Inflammatory macrophage treated with lipopolysaccharide for 4 hours (primary cell): ENCODE measurements at places on chromosomes 16 and 17.

- no peak for DNase-seq
Measured at GRCh38 chr16:19356024-19356952, 61.4 kb upstream of the TMC5 start.

DNA sequence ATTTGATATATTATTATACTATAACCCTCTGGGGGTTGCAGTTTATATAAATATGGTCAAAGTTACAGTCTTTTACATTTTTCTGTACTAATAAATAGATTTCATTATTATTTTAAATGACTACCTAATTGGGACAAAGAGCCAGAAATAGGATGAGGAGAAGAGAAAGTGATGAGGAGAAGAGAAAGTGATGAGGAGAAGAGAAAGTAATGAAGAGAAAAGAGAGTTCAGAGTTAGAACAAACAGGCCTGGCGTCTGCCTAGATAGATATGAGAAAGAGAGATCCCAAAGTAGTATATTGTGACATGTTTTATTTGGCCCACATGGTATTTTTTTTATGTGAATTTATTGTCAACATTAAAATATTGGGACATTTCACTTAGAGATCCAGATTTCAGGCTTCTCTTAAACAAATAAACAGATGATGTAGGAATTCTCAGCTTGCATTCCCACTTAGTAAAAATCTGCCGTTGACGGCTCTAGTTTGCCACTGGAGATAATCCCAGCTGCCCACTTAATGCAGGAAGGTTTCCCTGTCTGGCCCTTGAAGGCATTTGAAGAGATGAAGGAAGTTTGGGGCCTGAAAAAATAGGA is 210.7 kb downstream of the STX8 start:
- DNase-seq, result no peak

GRCh38 chr16:23566724-23567123 is 9.2 kb downstream of the UBFD1 start:
- no peak for DNase-seq

- DNase-seq, result no peak
Measured at GRCh38 chr16:77322757-77323156, 112.1 kb downstream of the ADAMTS18 start.

- DNase-seq, result no peak
Measured at GRCh38 chr16:10558305-10558704, 22.1 kb downstream of the EMP2 start.

- no peak for DNase-seq
Measured at GRCh38 chr17:39662551-39663339, 2.4 kb upstream of the TCAP start.

GRCh38 chr17:74049167-74049966 is 154.1 kb upstream of the RPL38 start:
- DNase-seq, result no peak

DNA sequence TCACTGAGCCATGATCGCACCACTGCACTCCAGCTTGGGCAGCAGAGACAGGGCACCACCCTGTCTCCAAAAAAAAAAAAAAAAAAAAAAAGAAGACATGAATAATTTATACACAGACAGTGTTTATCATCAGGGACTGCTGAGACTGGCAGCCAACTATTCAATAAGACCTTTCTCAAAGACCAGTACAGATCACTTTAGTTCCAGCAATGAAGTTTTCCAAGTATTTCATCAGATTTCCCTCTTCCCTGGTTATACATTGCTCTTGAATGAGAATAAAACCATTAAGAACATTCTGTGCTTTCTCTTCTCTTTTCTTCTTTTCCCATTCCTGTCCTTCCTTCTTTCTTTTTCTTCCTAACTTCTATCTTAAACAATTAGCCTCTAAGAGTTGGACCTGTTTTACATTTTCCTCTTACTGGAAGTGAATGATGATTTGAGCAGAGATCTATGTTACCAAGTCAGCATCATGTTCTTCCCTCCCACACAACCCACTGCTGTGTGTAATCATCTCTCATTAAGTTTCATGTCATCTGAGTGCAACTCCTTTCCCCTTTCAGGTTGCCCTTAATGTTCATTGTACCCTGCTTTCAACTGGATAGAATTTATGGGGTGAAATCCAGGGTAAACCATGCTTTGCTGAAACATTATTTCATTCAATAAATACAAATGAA is 35.9 kb upstream of the SMIM36 start:
- DNase-seq, result peak; percentile 80

DNA sequence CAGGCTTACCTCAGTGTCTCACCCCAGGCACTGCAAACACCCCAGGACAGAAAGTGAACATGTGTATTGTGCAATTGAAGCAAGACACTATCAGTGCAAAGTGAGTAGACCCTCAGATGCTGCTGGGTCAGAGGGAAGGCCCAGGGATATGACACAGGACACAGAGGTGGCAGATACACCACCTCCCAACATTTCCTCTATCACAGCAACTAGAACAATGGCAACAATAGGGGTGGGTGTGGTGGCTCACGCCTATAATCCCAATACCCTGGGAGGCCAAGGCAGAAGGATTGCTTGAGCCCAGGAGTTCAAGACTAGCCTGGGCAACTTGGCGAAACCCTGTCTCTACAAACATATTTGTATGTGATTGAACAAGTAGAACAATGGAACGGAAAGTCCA is 22.5 kb downstream of the MILR1 start:
- no peak for DNase-seq

- no peak for DNase-seq
Measured at GRCh38 chr17:35645923-35646322, 58.8 kb downstream of the AP2B1 start.

DNA sequence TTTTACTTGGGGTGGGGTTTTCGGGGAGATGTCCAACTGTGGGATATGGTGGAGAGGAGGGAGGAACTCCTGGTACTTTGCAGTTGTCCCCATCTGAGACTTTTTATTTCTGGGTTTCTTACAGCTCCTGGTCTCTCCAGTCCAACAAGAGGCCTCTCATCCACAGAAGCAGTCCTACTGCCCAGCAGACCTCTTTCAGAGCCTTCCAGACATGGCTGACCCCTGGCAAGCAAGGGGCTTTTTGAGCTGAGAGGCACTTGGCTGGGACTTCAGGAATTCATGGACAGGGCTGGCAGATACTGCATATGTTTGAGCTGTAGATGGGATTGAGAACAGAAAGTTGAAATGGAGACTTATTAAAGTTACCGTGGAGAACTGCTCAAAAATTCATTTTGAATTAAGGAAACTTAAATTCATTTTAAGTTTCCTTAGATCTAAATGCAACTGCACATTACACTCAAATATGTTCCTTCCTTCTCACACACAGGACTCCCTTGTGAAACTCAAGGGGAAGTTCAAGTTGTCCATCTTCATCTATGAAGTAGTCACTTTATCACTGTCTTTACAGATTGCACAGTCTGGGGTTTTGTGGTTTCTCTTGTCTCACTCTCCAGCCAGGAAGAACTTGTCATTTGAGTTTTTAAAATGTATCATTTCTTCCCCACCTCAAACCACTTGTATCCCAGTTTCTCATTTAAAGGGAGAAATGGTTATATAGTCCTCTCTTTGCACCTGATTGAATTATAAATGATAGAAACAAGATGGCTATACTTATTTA is 1.1 kb downstream of the LASP1NB start:
- DNase-seq, result peak; percentile 93

GRCh38 chr17:66900126-66901010 is 64.1 kb upstream of the CACNG4 start:
- DNase-seq, result no peak

GRCh38 chr17:27569257-27569722 is 61.7 kb upstream of the LGALS9 start:
- peak; percentile 27 for DNase-seq

- DNase-seq, result no peak
Measured at GRCh38 chr16:55077266-55077665, 146.6 kb downstream of the IRX5 start.

- DNase-seq, result no peak
Measured at GRCh38 chr17:15346066-15346595, 4.7 kb upstream of the TEKT3 start.

DNA sequence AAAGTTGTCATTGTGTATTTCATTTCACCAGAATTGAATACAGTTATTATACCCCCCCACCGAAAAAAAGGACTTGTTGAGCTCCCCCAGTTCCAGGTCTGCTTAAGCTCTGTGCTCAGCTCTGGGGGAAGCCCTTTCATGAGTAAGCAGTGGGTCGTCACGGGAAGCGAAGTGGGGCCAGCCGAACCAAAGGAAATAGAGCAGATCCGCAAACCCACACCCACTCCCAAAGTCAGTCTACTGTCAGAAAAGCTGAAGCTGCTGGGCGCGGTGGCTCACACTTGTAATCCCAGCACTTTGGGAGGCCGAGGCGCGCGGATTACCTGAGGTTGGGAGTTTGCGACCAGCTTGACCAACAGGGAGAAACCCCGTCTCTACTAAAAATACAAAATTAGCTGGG is 50.1 kb downstream of the PECAM1 start:
- peak; percentile 38 for DNase-seq

GRCh38 chr16:67661101-67661761 is 471 bp downstream of the PARD6A start:
- DNase-seq, result no peak

- no peak for DNase-seq
Measured at GRCh38 chr16:16973707-16974591, 496.8 kb downstream of the XYLT1 start.

DNA sequence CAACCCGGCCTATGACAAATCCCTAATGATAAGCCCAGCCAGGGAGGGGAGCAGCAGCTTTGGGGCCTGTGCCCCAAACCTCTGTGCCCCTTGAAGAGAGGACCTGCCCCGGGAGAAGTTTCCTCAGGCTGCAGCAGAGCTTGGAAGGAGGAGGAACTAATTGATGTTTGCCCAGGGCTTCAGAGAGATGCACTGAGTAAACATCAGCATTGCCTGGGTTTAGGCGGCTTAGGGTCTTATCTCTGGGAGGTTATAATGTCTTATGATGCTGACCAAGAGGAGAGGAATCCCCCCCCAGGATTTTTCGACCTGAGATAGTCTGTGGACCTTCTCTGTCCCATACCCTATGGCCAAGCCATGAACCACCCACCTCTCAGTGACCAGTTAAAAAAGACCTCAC is 148.7 kb upstream of the SDK2 start:
- no peak for DNase-seq

- no peak for DNase-seq
Measured at GRCh38 chr16:13883881-13884280, 36.1 kb upstream of the ERCC4 start.

- no peak for DNase-seq
Measured at GRCh38 chr17:40312893-40313667, 4.1 kb downstream of the RARA start.

DNA sequence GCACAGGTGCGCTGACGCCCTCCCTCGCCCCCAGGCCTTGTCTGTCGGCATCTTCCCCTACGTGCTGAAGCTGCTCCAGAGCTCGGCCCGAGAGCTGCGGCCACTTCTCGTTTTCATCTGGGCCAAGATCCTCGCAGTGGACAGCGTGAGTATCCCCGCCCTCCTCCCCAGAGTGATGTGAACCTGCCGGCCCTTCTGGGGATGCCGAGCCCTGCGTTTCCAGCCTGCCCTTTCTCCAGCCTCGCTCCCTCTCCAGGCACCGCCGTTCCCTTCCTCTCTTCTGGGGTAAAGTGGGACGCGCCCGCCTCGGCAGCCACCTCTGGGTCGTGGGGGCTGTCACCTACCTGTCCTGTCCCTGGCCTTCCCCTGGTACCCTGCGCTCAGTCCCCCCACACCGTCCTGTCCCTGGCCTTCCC is 133.9 kb upstream of the CHMP6 start:
- DNase-seq, result no peak

DNA sequence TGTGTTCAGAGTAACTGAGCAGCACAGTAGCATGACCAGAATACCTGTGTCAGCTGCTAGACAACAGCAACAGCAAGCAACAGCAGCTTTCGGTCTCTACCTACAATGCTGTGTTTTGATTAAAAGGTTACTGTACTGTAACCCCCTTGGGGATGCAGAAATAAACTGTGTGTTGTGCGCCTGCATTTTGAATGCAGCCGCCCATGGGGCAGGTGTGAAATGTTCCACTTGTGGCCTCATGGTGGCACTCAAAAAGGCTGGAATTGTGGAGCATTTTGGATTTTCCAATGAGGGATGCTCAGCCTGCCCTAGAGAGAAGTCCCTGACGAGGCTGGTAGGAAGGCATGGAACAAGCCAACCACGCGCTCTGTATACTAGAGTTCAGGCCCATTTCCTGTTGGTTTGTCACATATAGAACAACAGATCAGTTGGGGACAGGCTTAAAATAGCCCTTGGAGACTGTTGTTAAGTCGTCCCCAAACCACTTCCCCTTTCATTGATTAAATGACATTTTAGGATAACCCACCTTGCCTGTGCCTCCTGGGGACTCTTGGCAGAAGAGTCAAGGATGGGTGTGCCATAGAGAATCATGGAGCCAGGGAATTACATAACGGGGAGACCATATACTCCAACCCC is 27.1 kb downstream of the SCPEP1 start:
- peak; percentile 31 for DNase-seq

GRCh38 chr17:44672479-44673093 is 16.3 kb downstream of the MEIOC start:
- DNase-seq, result peak; percentile 45

DNA sequence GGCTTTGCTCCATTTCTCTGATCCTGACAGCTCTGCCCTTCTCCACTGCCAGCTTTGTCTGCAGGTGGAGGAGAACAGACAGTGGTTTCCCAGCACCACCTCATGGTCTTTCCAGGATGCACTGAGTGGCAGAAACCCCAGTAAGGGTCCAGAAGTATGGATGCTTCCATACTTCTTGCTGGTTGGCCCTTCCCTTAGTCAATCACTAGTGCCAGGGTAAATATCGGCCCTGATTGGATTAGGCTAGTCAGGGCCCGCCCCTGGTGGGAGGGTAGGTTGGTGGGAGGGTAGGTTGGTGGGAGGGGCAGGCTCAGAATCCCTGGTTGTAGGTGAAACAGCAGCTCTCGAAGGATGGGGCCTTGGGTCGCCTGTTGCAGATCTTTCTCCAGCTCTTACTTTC is 10.2 kb downstream of the RNF213 start:
- no peak for DNase-seq

- no peak for DNase-seq
Measured at GRCh38 chr17:57481910-57482391, 225.6 kb downstream of the MSI2 start.

DNA sequence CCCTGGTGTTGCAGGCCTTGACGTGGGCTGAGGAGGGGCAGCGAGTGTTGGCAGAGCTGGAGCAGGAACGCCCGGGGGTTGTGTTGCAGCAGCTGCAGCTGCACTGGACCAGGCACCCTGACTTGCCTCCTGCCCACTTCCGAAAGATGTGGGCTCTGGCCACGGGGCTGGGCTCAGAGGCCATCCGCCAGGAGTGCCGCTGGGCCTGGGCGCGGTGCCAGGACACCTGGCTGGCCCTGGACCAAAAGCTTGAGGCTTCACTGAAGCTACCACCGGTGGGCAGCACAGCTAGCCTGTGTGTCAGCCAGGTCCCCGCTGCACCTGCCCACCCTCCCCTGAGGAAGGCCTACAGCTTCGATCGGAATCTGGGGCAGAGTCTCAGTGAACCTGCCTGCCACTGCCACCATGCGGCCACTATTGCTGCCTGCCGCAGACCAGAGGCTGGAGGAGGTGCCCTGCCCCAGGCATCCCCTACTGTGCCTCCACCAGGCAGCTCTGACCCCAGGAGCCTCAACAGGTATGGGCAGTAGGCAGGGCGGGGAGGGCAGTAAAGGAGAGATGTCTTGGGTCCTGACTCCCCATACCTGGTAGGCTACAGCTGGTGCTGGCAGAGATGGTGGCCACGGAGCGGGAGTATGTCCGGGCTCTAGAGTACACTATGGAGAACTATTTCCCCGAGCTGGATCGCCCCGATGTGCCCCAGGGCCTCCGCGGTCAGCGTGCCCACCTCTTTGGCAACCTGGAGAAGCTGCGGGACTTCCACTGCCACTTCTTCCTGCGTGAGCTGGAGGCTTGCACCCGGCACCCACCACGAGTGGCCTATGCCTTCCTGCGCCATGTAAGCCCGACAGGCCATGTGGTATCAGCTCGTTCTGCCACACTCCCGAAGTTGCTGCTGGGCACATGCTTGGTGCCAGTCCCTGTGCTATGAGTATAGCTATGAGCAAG is 5.6 kb downstream of the PLEKHG4 start:
- no peak for DNase-seq
